ENCODE measurements at places on chromosomes 2 and 18. TPM values are rescaled to one million over a fixed set of nuclear protein-coding genes. Genes with fewer than 3 reads are reported as not detected.

Gene FAM161A
- polyA plus RNA-seq = 1.6 TPM

- no peak for DNase-seq
Measured at GRCh38 chr2:169781249-169782013, 17.2 kb upstream of the SSB start.

GRCh38 chr18:13366131-13366530 is 147.6 kb downstream of the LDLRAD4 start:
- no peak for DNase-seq

Gene SCN1A
- not detected for polyA plus RNA-seq

Gene ELOA2
- not detected for polyA plus RNA-seq

DNA sequence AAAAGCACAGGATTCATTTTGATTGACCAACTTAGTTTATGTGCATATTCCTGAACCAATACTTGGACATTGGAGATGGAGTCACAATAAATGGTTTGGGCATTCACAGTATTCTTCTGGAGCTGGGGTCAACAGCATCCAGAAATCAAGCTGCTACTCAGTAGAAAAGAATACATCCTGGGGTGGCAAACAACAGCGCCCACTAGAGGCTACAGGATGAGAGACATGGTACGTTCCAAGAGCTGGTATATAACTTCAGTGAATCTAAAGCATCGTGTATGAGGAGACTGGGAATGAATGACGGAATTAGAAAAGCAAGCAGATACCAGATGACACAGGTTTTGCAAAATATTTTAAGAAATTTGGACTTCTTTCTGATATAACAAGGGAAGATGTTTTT is 142.9 kb upstream of the FIGN start:
- DNase-seq = peak; percentile 1

GRCh38 chr18:54250846-54251261 is 18.5 kb upstream of the POLI start:
- DNase-seq = no peak

All from AG04450 (cell line).